HFF-Myc (cell line): ENCODE measurements at places on chromosomes 7 and 10.

- DNase-seq = no peak
These were observed 104.5 kb downstream of the NRCAM start for GRCh38 chr7:108351729-108352131.

DNA sequence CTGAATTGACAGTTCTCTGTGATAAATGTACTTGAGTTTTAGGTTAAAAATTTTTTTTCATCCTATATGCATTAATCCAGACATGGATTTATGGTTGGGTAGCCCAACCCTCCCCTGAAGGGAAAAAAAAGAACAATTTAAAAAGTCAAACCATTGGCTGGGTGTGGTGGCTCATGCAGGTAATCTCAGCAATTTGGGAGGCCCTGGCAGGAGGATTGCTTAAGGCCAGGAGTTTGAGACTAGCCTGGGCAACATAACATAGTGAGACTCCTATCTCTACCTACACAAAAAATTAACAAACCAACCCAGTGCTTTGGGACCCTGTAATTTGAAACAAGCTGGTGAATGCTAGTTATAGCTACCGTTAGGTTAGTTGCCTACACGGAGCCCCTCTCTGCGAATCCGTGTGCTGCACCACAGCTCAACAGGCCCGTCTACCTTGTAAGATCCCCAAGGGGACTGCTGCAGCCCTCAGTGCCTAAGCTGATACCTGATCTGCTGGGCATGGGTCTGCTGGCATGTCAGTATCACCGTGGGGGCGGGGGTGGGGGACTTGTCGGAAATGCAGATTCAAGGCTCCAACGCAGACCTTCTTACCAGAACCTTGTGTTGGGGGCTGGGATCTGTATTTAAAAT lies 32.8 kb downstream of the TSPAN14 start:
- no peak for DNase-seq

DNA sequence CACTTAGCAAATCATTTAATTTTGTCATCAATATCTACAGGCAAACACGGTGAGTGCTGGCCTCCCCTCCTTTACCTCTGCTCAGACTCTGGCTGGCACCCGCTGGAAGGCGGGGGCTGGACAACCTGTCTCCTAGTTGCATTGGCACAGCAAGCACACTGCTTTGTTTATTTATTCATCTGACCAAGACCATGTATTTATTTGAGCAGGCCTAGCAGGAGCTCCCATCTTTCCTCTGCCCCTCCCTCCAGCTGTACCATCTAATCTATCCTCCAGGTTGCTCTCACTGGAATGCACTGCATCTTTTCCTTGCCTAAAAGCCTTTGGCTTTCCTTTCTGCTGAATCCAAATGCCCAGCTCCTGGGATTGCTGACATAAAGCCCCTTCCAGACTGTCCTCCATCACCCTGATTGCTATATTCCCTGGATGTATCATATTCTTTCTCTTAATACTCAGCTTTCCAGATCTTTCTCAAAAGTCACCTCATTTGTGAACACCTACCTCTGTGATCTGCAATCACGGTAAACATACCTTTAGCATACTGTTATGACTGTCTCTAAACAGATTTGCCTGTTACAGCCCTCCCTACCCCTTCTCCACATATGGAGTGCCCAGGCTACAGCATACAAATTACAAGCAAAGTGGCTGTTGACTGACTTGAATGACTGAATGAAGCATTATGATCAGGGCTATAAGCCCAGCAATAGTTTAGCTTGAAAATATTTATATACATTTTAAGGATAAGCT lies 9.6 kb downstream of the ELMO1 start:
- no peak for DNase-seq

DNA sequence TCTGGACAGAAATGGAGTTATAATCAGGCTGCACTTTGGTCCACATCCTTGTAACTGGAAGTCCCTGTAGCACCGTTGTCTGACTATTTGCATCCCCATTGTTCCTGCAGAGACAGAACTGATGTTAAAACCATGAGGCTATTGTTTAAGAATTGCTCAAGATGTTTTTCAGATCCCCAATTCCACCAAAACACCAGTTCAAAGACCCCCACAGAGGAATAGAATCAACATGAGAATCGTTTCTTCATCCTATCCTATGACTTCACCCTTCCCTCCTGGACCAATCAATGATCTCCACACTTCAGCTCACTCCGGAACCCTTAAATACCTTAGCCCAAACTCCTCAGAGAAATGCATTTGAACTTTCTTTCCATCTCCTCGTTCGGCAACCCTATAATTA lies 57.1 kb upstream of the GRID1 start:
- no peak for DNase-seq

GRCh38 chr7:38628630-38629385 lies 2.4 kb downstream of the AMPH start:
- peak; percentile 2 for DNase-seq
